NK-92 treated with Interleukin-12 subunit alpha and Interleukin-12 subunit beta, amount 100 ng/mL, for 24 hours (cell line): ENCODE measurements at places on chromosomes 1 and 21.

DNA sequence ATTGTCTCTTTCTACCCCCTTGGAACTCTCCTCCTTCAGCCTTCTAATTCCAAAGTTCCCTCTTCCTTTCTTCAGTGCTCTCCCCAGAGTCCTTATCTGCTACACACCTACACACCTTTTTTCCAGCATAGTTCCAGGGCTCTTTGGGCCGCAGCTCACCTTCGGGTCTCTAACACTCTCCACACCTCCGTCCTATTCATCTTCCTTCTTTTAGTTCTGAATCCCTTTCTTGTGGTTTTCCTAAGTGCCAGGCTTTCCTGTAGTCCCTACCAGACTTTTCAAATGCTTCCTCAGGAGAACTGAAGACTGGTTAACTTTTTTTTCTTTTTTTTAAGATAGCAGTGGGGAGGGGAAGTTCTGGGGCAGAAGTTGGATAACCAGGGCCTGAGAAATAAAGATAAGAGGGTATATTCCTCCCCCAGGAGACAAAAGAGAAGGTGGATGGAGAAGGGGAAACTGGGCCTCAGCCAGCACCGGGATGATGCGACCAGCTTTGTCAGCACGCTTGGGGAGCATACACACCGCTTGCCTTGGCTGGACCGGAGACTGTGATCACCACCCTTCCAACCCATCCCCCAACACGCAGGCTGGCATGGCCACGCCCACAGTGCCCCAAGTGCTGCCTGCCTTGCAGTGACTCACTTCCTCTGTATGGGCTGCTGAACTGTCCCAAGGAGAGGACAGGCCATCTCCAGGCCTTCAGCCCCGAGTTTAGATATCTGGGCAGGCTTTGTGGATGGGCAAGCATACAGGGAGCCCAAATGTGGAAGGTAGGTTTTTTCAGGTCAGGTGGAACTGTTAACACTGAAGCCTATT, 2.5 kb upstream of the CERS2 start:
- peak; percentile 70 for DNase-seq

DNA sequence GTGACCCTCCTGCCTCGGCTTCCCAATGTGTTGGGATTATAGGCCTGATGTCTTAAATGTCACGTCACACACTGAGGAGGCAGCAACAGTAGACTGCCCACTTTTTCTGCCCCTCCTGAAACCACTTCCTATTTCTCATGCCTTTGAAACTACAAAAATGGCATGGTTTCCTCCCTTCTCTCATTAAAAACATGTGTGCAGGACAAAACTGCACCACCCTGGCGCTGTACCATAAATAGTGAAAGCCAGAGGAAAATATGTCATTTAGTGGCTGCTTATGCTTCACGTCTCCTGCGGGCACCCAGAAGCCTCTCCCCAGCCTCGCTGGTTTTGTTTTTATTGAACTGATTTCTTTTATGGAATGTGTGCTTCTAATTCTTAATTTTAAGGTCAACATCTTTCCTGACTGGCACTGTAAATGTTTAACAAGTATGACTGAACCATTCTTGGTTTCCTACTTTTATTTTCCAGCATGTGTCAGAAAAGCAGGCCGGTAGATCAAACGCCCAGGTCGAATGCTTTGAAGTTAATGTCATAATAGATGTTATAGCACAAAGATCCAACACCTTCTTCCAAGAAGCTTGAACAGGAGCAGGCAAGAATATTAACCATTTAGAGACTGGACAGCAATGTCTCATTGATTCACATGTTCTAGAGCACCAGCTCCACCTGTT, 59.6 kb upstream of the C1orf87 start:
- DNase-seq, result no peak

DNA sequence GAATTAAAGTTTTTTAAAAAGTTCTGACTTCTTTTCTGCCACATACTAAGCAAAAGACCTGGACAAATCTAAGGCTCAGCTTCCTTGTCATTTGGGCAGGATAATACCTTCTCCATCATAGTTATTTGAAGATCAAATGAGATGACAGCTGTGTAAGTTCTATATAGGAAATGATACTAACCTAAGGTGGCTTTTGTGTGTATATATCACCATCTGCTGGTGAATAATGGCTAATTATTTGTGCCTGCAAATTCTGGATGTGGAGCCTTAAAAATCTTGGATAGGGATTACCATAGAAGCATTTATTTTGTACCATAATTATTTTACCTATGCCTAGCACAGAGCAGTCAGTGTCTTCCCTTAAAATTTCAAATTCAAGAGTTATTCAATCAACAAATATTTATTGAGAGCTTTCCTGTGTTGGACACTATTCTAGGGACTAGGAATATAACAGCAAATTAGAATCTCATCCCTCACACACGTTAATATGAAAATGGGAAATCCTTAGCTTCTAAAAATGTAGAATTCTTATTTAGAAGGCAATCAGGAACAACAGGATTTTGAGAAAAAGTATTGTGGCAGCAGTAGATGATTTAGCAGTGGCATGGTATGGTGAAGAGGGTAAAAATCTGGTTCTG, 89.8 kb downstream of the TMEM200B start:
- DNase-seq, result no peak

DNA sequence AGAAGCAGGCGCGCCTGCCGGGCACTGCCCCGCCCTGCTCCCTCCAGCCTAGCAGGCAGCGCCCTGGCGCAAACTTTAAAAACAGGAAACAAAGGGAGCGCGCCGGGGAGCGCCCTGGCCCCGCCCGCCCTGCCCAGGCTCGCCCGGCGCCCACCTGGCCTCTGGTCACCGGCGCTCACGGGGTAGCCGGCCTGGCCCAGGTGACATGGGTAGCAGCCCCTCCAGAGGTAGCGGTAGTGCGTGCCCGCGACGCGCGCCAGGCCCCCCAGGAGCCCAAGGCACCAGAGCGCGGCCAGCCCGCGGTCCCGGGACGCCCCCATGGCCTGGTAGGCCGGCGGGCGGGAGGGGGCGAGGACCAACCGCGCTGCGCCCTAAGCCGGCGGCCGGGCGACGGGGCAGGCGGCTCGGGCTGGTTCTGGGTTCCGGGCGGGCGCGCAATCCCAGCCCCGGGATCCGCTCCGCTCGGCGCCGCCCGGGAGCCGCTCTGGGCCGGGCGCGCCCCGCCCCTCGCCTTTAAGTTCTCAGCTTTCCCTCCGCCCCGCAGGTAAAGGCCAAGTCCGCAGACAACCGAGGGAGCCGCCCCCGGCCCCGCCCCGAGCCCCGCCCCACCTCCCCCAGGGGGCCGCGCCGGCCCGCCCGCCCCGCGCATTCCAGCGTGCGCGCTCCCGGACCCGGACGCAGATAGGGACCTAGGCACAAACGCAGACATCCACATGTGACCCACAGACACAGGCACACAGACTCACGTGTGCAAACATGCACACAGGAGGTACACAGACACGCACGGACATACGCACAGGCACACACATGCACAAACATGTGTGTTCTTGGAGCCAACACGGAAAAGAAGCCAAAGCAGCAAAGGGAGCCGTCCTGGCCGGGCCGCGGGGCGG, 76.7 kb downstream of the ARHGEF16 start:
- DNase-seq, result no peak

DNA sequence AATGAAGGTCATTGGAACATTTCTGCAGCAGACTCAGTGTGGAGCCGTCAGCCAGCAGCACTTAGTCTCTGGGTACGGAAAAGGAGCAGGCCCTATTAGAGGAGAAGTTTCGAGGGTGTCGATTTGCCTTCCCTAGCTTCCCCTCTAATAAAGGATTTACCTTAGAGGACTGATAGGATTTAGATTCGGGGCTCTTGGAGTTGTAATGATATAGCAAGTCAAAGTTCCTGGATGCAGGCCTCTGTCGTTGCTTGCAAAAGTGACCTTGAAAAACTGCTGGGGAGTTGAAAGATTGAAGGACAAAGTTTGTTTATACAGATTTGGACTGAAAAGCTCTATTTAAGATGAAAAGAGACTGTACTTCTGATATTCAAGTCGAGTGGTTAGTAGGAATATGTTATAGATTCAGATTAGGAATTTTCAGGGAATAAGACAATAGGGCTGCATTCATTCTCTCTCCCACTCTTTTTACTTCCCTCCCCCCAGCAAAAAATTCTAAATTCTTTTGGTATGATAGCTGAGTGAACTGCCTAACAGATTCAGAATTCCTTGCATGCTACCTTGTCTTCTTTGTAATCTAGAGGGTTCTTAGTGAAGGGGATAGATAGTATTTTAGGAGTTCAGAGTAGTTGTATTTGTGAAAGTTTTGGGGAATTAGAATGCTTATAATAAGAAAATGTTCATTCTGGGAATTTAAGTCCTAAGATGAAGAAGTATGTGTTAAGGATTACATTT, 19.2 kb downstream of the NFYC start:
- DNase-seq, result no peak

GRCh38 chr1:213171711-213172110, 120.7 kb downstream of the RPS6KC1 start:
- no peak for DNase-seq

DNA sequence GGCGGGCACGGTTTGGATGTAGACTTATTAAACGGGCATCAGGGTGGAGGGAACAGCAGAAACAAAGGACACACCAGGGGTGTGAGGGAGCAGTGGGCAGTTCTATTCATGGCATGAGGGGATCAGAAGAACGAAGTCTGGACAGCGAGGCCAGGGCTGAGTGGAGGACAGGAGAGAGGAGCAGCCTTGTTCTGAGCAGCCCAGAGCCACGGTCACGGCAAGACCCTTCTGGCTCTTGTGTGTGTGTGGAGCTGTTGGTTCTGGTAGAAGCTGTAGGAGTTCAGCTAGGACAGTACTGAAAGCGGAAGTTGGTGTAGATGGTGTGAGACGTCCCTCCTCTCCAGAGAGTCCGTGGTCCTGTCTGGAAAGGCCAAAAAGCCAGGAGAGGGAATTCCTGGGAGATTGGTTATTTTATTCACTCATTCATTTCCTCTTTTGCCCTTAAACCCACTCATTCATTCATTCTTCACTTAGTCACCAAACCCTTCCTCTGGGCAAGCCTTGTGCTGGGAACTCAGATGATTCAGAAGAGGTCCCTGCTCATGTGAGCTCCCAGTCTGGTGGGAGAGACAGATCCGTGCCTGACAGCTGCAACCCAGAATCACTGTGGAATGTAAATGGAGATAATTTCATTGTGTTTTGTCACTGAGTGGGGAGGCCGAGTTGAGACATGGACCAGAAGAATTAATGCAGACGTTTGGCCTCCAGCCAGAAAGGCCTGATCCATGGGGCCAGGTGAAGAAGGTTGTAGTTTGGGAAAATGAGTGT, 4.1 kb upstream of the ACOT11 start:
- no peak for DNase-seq

- no peak for DNase-seq
These were observed 13.2 kb upstream of the MFN2 start for GRCh38 chr1:11967028-11967547.

- DNase-seq, result no peak
These were observed 73.9 kb upstream of the SPAG17 start for GRCh38 chr1:118258975-118259374.

GRCh38 chr1:165753934-165754333, 14.7 kb downstream of the TMCO1 start:
- DNase-seq, result no peak

DNA sequence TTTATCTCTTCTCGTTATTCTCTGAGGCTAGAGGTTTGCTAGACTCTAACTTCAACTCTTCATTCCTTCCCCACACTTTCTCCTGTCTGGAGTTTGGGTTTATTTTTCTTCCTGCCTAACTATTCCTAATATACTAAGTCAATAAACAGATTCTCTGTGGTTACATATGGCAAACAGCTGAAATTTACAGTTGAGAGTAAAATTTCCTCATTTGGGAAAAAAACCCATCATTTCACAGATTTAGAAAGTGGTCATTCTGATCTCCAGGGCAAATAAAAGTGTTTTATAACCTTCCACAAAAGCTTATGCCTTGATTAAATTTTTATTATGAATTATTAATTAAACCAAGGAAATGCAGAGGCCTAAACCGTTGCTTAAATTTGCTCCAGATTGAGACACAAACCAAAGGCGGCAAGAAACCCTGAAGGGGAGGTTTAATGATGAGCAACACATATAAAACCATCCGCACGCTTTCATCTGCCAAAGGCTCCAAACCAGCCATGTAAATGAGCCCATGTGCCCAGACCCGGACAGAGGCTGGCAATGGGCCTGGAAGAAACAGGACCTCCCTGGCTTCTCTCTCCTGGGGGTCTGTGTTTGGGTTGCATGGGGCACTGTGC, 201.7 kb upstream of the LMO4 start:
- DNase-seq, result no peak

DNA sequence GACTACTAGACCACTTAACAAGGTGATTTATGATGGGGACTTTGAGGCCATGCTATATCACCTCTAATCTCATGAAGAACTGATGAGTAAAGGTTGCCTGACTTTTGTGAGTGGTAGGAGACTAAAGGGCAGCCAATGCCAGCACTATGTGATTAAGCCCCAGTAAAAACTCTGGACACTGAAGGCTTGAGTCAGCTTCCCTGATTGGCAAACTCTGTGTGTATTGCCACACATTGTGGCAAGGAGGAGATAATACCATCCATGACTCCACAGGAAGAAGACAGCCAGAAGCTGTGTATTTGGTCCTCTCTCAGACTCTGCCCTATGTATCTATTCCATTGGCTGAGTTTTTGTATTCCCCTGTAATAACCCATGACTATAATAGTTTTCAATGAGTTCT, 413.3 kb upstream of the ZRANB2 start:
- no peak for DNase-seq

GRCh38 chr1:2288311-2288710, 60.2 kb downstream of the SKI start:
- no peak for DNase-seq

GRCh38 chr21:42991992-42992740, 17.8 kb downstream of the PKNOX1 start:
- DNase-seq, result no peak

GRCh38 chr21:39182016-39182415, 1.2 kb downstream of the PSMG1 start:
- no peak for DNase-seq

- DNase-seq, result no peak
These were observed 145.0 kb upstream of the ZC3H11B start for GRCh38 chr1:219757890-219758289.

- DNase-seq, result no peak
These were observed 29.0 kb downstream of the MRPL39 start for GRCh38 chr21:25578056-25578961.

- no peak for DNase-seq
These were observed at the start of gene SELENBP1 for GRCh38 chr1:151372058-151372934. TSS of gene SELENBP1 (minus strand) at chr1:151372705. CDS start at chr1:151372641, 64 bp downstream.

DNA sequence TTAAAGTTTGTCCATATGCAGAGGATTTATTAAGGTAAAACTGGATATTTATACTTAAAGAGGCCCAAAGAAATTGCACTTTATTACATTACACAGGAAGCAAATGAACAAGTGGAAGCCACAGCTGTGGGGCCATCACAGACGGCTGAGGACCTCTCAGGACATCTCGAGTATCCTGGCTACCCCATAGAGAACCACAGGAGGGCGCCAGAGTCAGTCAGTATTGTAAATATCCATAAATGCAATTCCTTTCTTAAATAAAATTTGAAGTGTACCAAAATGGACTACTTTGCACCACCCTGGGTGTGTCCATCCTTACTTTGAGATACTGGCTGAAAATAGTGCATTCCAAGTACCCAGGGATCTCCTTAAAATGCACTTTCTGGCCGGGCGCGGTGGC, 257.2 kb downstream of the MRPL39 start:
- DNase-seq, result peak; percentile 2
